ENCODE measurements at places on chromosomes 4 and X.

DNA sequence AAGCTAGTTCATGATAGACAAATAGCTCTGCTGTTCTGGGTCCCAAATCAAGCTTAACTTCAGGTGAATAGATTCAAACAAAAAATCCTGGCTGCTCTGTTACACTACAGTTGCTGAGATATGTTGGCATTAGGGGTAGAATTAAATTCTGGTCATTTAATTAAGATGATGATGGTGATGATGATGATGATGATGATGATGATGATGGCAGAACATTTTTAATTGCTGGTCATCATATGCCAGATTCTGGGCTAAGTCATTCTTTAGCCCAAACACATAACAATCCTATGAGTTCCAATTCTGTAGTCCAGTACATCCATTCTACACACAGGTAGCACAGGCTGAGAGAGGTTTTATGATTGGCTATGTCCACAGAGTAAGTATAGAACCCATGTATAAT is 741.5 kb downstream of the STIM2 start:
- DNase-seq, result no peak

- DNase-seq, result no peak
Measured at GRCh38 chrX:103685396-103685795, 1.1 kb downstream of the MORF4L2 start.

DNA sequence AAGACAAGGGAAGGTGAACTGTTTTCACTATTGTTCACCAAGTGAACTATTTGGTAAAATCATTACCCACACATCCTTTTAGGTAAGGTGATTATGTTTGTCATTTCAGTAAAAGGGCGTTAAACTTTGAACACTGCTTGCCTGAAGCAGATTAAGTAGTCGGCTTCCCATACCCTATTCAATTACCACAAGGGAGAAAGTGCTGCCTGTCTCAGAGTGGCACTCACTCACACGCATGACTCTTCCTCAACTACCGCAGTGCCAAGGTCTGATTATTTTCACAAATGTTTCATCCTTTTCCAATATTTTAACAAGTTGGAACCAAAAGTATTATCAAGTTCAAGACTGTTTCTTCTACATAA is 11.0 kb downstream of the VEGFC start:
- DNase-seq, result no peak

DNA sequence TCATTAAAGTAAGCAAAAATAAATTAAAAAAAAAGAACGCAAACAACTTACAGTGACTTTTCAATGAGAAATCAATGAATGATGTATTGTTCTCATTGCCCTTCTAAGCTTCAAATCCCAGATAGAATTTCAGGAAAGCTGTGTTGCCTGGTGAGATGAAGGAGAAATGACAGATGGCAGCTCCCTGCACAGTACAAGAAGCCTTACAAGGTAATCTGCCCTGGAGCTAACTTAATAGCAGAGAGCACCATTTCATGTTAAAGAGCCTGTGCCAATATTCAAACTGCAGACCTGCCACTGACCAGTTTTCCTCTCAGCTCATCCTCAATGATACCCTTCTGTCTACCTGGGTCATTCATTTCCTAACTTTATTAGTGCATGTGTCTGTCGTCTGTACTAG is 54.0 kb downstream of the GC start:
- no peak for DNase-seq

DNA sequence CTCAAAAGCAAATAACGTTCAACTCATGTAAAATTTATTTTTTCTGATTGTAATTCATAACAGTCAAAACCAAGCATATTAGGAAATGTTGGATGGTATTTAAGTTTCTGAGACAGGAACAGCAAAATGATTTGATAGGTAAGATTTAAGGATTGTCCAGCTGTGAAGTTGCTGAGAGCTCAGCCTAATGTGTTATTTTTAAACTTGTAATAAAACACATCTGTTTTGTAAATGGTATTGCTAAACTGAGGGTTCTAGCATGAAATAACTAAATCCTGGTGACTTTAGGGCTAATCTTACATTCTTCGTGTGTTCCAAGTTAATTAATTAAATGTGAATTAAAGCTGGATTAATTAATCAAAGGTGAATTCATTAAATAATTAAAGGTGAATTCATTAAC is 13.3 kb downstream of the TLR10 start:
- no peak for DNase-seq

DNA sequence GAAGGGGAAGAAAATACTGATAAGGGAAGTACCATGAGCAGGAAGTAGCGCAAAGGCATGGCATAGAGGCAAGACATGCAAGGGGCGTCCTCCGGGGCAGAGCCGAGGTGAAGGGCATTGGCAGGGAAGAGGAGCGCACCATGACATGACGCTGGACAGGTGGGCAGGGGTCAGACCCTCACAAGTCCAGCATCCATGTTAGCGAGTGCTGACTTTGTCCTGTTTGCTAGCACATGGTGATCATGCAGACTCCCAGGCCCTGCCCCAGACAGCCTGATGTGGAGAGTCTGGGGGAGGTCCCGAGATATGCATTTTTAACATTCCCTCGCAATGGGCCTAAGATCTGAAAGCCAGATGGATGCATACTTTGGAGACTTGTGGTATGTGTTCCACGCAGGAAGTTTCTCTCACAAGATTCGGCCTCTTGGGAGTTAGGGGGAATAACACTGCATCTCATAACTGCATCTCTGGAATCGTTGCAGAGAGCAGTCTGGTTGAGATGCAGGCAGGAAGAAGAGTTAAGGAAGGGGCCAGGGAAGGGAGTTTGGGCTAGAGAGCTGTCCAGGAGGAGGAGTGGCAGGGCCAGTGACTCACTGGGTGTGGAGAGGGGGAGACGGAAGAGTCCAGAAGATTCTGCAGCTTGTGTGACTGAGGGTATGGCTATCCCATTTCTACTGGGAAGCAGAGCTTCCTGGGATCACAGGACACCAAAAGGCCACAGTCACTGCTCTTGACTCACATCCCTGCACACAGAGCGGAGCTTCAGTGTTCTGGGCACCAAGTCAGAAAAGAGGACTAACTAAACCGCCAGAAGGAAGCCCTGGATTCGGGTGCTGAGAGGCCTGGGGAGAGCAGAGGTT is 59.7 kb downstream of the FAM184B start:
- no peak for DNase-seq

- no peak for DNase-seq
Measured at GRCh38 chrX:100652266-100652665, 8.3 kb downstream of the SRPX2 start.

GRCh38 chrX:121639781-121640180 is 592.4 kb downstream of the GLUD2 start:
- DNase-seq, result no peak

DNA sequence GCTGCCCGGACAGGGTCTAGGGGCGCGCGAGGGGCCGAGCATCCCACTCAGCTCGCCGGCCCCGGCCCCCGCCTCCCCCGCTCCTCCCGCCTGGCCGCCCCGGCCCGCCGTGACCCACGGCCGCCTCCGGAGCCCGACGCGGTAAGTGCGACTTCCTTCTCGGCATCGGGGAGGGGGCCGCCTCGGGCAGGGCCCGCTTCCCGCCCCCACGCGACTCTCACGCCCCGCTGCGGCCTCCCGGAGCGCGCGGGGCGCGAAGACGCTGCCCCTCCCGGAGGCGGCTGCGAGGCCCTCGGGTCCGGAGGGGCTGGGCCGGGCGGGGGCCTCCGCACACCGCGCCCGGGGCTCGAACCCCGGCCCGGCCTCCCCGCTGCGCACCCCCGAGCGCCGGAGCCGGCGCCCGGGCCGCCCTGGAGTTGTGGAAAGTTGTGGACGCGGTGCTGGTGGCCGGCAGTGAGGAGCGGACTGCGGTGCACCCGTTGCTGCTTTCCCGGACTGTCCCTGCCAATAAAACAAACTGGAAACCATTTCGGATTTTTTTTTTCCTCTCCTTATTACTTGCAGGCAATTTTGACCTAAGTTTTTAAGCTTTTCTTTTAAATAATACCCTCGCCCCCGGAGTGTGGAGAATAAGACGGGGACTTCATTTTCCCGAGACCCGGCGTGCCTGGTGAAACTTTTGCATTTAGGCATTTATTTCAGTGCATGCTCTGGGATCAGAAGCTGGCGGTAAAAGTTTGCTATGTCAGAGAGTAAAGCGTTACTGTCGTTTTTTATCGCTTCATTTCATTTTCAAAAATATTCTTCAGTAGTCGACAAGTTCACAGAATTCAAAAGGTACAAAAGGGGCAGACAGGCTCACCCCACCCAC is 13.0 kb upstream of the TMEM156 start:
- DNase-seq, result no peak

DNA sequence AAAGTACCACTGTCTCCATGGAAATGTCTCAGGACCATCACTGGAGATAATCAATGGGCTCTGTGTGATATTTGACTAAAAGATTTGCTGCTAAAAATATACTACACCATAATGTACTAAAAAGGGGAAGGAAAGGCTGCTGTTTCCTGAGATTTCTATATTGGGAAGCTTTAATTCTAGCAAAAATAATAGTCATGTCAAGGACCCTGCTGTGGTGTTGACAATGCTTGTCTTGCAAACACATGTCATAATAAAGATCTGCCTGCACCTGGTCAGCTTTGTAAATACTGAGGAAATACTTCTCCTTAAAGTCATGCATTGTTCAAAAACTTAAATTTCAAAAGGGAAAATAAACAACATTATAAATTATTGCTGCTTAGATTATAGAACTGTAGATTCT is 417.9 kb downstream of the GPM6A start:
- DNase-seq, result no peak

DNA sequence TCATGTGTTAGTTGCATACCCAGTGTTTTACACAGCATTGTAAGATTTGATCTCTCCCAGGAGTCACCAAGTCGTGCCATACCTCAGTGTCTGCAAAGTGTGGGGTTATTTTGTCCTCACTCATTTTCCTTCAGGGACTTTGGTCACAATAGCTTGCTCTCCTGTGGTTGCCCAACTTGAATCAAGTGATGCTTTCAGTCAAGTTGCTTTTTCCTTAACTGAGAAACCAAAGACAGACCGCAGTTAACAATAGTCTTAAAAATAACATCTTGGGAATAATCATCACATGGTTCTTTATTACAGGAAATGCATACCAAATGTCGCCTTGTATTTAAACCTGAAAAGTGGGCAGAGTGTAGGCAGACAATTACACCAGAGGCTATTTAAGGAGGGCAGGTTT is 44.5 kb upstream of the NDP start:
- DNase-seq, result no peak

GRCh38 chr4:88991746-88992145 is 65.2 kb downstream of the FAM13A start:
- no peak for DNase-seq

- DNase-seq, result no peak
Measured at GRCh38 chr4:175806727-175807126, 5.3 kb downstream of the GPM6A start.

DNA sequence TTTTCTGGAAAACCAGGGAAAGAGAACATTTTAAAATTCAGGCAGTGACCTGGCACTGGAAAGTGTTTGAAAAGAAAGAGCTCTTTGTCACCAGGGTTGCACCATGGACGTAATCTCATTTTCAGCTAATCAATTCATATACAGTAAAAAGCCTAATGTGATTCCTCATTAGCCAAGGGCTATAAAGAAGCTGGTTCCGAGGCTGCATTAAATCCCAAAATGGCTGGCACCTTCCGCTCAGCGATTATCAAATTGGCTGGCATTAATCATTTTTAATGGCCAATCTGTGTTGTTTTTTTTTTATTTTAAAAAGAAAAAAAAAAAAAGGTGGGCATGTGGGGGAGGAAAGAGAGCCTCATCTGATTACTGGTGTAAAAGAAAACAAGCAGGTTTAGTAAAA is 341.4 kb downstream of the RAB28 start:
- DNase-seq, result no peak

DNA sequence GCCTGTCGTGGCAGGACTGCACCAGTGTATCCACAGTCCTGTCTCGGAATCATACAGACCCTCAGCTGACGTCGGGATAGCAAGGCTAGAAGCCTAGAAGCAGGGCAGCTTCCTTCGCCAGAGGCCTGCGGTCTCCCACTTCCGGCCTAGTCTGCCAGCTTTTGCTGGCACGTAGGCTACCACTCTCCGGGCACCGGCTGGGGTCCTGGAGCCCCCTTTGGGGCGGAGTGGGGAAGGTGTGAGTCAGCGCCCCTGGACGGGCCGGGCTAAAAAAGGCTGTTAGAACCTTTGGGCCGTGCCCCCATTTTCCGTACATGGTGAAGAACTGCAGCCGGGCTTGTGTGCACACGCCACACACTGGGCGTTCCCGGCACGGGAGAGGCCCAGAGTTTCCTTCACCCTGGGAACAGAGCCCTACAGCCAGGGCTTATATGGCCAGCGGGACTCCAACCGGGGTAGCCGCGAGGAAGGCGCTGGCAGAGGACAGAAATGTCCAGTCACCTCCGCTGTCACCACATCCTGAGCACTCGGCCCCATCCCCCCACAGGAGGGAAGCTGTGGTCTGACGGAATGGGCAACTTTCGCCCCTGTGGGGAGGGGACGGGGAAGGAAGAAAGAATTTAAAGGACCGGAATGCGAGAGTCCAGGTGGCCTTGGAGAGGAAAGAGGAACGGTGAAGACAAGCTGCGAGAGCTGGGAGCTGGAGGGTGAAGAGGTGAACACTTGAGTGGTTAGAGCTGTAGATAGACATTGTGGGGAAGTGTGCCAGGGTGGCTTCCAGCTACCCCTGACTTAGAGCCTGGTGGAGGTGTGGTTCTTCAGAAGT is 4.6 kb downstream of the MAGIX start:
- DNase-seq, result no peak

- DNase-seq, result no peak
Measured at GRCh38 chr4:36039026-36039425, 205.3 kb downstream of the ARAP2 start.

DNA sequence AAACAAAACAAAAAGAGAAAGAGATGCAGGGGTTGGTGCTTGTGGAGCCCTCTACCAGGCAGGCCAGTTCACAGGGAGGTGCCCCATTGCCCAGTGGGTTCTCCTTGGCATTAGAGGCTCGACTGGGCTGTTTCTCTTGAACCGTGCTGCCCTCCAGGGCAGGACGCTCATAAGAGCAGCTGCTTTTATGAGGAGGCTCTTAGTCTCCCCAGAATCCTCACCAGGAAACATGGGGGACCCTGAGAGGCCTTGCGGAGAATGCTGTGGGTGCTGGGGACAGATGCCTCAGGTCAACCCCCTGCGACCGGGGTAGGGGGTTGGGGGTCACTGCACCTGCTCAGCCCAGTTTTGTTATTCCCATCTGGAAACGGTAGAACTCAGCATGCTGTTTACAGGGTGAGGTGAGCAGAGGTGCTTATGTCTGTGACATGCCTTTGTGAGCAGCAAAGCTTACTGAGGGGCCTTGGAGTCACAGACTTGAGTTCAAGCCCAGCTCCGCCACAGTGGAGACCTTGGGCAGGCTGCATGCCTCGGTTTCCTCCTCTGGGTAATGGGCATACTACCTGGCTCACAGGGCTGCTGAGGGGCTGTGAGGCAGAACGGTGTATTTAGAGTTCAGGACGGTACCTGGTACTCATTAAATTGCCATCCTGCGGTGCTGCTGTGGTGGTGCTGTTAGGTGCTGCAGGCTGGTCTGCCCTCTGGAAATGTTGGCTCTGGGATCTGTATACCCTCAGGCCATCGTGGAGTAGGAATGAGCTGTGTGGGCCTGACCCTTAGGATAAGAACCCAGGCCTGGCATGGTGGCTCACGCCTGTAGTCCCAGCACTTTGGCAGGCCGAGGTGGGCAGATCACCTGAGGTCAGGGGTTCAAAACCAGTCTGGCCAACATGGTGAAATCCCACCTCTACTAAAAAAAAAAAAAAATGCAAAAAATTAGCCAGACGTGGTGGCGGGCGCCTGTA is 5.7 kb downstream of the TBC1D14 start:
- DNase-seq, result no peak

- DNase-seq, result no peak
Measured at GRCh38 chr4:155624478-155624877, 42.2 kb upstream of the GUCY1A1 start.

- DNase-seq, result no peak
Measured at GRCh38 chr4:57278780-57279179, 168.6 kb upstream of the IGFBP7 start.

Measured in stimulated activated CD8-positive, alpha-beta memory T cell treated with anti-CD3 and anti-CD28 coated beads, Interleukin-7, amount 100 ng/mL, for 48 hours (primary cell).